Jurkat, Clone E6-1 (cell line): ENCODE measurements at places on chromosomes 4 and X.
A peak's percentile ranks its signal among the peaks of the same experiment; 100 is the strongest.

DNA sequence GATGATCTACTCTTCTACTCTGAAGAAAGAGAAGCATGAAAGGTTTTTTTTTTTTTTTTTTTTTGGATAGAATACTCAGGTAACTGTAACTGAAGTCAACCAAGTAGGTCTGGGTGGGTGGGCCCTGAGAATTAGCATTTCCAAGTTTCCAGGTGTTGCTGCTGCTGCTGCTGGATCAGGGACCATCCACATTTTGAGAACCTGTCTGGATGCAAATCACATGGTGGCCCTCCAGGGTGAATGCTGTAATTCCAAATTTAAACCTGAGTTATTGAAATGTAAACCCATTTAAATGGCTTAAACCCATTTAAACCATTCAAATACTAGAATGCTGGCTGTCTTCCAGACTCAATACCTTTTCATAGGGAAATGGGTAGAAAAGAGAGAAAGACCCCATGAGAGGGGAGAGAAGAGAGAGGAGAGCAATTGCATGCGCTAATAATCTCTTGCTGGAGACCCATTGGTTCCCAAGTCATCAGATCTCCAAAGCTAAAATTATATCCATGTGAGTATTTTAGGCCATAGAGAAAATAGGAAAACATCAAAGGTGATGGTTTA, 17.6 kb downstream of the SUPT20HL1 start:
- no peak for DNase-seq

DNA sequence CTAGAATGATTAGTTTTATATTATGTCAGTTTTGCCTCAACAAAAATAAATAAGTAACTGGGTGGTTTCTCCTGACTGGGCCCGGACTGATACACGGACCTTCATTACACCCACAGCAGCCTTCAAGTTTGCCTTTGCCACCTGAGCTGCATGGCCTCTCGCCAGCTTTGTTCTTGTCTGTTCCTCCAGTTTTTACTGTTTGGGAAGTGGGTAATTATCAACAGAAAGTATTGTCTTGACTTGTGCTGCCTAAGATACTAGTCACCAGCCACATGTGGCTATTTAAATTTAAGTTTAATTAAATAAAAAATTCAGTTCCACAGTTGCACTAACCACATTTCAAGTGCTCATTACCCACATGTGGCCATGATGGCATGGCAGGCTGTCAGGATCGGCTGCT, 74.7 kb upstream of the INTU start:
- no peak for DNase-seq

- no peak for DNase-seq
Observed at GRCh38 chr4:8835521-8836365, 35.9 kb downstream of the HMX1 start.

GRCh38 chrX:101210630-101211029, 9.0 kb upstream of the DRP2 start:
- DNase-seq: no peak

DNA sequence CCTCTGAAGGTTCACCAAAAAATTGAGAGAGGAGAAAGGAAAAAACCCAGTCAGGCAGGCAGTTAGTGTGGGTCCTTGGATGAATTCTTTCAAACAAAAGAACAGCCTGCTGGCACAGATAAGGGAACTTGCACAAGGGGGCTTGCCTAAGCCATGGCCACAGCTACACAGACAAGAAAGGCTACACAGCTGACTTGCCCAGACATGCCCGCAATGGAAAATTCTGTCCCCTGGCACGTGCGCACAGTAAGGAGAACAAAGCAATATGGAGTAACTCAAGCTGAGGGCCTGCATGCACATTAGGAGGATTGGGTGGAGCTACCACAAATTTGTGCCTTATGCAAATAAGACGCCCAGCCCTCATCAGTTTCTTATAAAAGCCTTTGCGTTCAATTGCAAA, 512.5 kb upstream of the HTR2C start:
- DNase-seq: no peak

GRCh38 chr4:123452616-123453015, 56.0 kb downstream of the SPRY1 start:
- peak; percentile 19 for DNase-seq

GRCh38 chr4:144572660-144573059, 73.3 kb upstream of the HHIP start:
- no peak for DNase-seq

GRCh38 chrX:153064061-153064460, 7.8 kb downstream of the PNMA3 start:
- no peak for DNase-seq

DNA sequence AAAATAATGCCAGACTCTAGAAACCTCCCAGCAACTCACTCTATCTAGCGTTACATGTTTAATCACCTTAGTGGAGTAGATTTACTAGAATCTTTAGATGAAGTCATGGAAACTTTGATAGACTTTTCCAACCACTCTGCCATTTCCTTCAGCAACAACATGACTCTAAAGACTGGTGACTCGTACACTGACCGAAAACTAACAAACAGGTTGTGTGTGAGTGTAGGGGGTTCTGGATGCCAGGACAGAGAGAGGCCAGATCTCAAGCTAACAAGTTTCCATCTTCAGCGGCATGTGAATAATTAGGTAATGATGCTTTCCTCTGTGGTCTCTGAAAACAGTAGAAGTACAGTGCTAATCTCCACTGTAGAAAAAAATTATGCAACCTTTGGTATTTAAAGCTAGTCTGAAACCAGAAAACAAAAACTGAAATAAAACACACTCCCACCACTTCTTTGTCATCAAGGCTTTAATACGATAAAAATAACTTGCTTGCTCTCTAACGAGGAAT, 286.4 kb downstream of the PRDM5 start:
- DNase-seq: no peak

DNA sequence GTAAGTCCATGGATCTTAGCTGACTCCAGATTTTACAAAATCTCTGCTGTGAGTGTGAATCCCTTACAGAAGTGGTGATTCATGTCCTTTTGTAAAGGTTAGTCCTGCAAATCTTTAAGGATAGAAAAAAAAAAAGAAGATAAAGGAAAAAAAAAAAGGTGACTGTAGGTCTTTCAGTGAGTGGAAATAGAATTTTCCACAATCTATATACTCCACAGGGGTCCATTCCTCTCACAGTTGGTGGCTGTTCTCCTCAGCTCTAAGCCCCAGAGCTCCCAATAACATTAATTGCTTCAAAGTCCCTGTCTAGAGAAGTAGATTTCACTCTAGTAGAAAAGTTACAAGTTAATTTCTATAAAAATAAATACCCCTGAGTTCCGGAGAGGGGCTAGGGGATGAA, 189.1 kb downstream of the NDST4 start:
- no peak for DNase-seq

GRCh38 chr4:138680989-138681604, 334.5 kb upstream of the NOCT start:
- peak; percentile 58 for DNase-seq

GRCh38 chrX:21799767-21800166, 39.6 kb upstream of the MBTPS2 start:
- no peak for DNase-seq

GRCh38 chr4:3516836-3517730, 15.1 kb downstream of the LRPAP1 start:
- DNase-seq: no peak

- no peak for DNase-seq
Observed at GRCh38 chr4:112253382-112254000, 21.9 kb downstream of the AP1AR start.

GRCh38 chr4:176467001-176467400, 147.2 kb downstream of the SPCS3 start:
- DNase-seq: no peak

DNA sequence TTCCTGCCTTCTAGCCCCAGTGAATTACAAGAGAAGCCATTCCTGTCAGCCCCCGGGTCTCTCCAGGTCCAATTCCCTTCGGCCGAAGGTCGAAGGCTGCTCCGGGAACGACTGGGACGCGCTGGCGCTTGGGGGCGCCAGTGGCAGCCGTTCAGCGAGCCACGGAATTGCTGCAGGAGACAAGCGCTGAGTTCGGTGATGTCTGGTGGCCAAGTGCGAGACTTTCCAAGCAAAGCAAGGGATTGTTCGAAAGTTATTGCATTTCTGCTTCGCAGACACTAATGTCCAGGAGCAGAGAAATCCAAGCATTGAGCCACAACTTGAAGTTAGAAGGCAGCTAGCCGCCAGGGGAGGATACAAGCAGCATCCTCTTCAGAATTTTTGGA, 1.1 kb upstream of the DKK2 start:
- DNase-seq: no peak

- DNase-seq: no peak
Observed at GRCh38 chrX:2177541-2177940, 323.2 kb downstream of the DHRSX start.

GRCh38 chr4:75653845-75654503, 19.2 kb downstream of the G3BP2 start:
- DNase-seq: no peak

DNA sequence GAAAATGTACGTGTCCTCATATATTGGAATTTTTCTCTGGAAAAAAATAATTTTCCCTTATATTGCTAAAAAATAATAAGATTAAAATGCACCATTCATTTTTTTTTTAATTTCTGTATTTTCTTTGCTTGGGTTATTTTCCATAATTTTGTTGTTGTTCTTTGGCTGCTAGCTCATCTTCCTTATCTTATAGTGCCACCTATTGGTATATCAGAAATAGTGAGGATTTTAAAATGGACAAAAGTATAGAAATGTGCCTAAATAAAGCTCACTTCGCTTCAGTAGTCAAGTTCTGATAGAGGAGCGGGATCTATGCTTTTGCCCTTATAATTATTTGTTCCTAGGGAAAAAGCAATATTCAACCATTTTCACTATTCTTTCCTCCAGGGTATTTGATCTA, 134.8 kb downstream of the NAP1L3 start:
- DNase-seq: no peak

- DNase-seq: no peak
Observed at GRCh38 chr4:14856062-14856933, 146.0 kb upstream of the CPEB2 start.

DNA sequence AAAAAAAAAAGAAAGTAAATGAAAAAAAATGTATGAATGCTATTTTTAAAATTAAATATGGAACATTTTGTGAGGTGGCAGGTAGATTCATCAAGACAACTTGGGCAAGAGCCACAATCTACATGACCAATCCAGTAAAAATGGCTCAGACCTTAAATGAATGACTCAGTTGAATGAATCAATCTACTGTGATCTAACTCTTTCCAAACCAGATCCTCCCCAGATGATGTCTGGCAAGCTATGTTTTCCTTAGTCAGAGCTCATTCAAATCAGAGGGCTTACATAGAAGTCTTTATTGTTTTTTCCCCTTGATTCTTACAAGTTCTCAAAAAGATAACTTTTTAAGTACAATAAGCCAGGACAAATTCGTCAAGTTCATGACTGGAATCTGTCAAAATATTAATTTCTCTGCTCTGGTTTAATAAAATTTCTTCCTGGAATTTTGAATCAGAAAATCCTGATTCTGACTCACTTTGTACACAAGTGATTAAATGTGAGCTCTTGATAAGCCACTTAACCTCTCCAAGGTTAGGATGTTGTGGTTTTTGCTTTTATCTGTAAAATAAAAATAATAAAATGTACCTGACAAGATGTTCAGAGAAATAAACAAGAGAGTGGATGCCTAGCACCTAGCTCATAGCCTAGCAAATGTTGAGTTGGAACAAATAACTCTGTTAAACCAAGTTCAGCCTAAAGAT, 105.6 kb upstream of the SMIM31 start:
- DNase-seq: no peak

DNA sequence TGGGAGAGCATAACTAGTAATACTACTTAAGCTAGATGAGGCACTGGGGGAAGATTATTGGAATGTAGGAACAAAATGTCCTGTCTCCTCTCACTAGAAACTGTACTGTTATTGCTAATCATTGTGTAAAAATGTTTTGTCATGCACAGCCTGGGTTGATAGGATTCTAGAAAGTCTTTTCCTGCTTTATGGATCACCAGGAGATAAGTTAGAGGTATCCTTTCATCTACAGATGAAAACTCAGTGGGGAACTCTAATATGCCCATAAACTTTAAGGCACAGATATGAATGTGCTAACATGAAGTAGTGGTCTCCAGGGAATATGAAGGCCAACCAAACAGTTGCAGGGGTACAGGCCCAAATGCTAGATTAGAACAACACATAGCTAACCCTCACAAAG, 57.5 kb downstream of the SRPX start:
- no peak for DNase-seq

DNA sequence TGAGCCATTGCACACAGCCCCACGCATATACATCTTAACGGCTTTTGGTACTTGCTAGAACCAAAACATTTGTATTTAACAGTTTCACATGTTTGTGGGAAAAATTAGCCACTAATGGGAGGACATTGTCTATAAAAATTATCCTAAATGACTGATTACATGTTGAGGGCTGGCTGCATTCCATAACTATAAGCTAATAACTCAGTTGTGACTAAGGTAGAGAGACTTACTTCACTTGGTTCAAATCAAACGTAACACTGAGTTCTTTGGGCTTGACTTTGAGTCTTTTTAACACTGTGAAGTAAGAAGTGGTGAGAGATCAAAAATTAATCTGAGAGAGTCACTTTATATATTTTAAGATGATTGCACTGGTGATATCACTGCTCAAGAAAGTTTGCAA, 47.9 kb upstream of the PGRMC2 start:
- no peak for DNase-seq

GRCh38 chr4:83618431-83618830, 82.5 kb downstream of the GPAT3 start:
- no peak for DNase-seq

DNA sequence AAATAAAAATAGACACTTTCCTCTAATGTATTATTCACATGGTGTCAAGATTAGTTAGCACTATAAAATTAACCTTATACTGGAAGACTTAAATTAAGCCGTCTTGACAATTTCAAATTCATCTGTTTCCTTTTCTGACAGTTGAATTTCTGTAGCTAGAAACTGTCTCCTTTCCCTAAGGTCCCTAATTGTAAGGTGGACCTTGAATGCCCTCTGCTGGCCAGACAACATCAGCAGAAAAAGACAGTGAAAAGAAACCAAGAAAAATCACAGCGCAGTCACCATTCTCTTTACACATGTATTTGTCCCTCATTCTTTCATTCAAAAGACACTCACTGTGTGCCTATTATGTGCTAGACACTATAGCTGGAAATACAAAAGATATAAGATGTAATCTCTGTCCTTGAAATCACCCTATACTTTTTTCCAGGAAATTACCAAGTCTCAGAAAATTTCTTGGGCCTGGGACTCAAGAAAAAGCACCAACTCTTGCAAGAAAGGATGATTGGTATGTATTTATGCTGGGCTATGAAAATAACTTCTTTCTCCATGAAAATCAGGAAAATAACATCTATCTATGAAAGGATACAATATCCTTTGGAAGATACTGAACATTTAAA, 32.7 kb upstream of the AMBN start:
- DNase-seq: peak; percentile 16

DNA sequence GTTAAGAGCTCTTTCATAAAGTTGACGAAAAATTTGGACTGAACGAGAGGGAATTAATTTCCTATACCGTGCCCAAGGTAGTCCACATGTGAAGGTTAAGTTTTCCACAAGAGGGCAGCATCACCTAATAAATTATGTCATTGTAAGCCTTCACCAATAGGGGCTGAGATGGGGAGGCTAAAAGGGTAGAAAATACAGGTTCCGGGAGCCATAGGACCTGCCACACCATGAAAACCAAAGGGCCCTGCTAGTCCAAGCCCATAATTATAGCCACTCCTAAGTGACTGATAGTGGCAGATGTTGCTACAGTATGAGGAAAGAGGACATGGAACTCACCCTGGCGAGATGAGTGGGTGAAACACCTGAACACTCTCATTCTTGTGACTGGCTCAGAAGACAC, 122.2 kb downstream of the SHROOM4 start:
- DNase-seq: peak; percentile 35

- no peak for DNase-seq
Observed at GRCh38 chr4:173485164-173485563, 44.9 kb downstream of the HAND2 start.

GRCh38 chr4:152937336-152938236, 1.5 kb downstream of the FHDC1 start:
- no peak for DNase-seq

GRCh38 chr4:152103181-152103901, 342.5 kb upstream of the GATB start:
- no peak for DNase-seq
